ENCODE measurements at places on chromosomes 16 and 17. TPM values are rescaled to one million over a fixed set of nuclear protein-coding genes. Genes with fewer than 3 reads are reported as not detected.

SP2 gene
- 18.6 TPM for total RNA-seq

RPA1 gene
- 111 TPM for total RNA-seq

GRCh38 chr16:79261944-79262552 lies 338.5 kb downstream of the MAF start:
- no peak for DNase-seq

GRCh38 chr16:66924527-66925321 lies 611 bp downstream of the RRAD start:
- DNase-seq, result peak; percentile 47

DNA sequence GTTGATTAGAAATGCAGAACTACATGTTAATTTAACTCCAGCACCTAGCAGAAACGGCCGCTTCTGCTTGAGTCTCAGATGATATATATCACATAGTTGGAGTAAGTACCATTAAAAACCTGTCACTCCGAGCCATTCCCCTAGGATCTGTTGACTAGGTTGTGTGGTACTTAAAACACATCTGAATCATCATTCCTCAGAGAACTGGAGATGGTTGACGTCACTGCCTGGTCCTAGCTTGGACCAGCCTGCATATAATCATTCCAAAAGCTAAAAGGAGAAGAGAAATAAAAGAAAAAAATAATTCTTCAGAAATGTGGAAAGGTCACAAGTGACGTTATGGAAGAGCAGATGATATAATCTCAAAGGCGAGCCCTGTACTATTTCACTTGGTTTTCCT lies 31.3 kb upstream of the RASL10B start:
- DNase-seq, result no peak

- DNase-seq, result no peak
Measured at GRCh38 chr17:5509482-5509881, 23.1 kb downstream of the MIS12 start.

All from progenitor cell of endocrine pancreas (in vitro differentiated cells).